Fibroblast of skin of right quadriceps (primary cell): ENCODE measurements at places on chromosomes 12 and 14.

DNA sequence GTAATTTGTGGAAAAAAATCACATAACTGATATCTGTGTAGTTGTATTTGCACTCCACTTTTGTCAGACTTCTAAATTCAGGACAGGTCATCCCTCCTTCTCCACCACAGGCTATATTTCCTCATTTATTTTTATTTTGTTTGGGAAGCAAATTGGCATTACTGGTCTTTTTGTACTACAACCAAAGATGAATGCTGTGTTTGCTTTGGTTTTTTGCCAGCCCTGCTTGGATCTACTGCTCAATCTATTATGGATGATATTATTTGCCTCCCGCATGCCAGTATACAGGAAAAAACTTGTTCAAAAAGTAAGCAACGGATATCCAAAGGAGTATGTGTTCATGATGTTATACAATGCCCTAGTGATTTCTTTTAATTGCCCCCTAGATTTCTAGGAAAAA, 948.8 kb downstream of the TRHDE start:
- no peak for DNase-seq

DNA sequence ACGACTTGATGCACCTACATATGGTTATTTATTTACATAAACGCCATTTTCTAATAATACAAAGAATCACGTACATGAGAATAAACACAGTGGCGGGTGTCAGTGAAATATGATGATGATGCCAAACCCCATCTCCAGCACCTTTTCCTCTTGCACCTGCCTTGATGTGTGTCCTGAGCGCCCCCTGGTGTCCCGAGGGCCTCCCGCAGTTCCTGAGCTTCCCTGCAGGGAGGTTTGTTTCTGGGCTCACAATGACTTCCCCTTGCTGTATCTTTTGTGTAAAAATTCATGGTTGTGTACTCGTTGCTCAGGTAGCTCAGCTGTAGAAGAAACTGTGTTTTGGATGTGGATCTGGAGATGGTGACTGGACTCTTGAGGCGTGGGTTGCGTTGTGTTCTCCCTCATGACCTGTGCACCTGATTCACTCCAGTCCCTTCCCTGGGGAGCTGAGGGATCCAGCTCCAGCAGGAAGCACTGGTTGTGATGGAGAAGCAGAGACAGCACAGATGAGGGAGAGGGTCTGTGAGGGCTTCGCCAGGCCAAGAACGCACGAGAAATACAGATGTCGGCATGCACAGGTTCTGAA, 1037.8 kb downstream of the TMEM121 start:
- DNase-seq: no peak

DNA sequence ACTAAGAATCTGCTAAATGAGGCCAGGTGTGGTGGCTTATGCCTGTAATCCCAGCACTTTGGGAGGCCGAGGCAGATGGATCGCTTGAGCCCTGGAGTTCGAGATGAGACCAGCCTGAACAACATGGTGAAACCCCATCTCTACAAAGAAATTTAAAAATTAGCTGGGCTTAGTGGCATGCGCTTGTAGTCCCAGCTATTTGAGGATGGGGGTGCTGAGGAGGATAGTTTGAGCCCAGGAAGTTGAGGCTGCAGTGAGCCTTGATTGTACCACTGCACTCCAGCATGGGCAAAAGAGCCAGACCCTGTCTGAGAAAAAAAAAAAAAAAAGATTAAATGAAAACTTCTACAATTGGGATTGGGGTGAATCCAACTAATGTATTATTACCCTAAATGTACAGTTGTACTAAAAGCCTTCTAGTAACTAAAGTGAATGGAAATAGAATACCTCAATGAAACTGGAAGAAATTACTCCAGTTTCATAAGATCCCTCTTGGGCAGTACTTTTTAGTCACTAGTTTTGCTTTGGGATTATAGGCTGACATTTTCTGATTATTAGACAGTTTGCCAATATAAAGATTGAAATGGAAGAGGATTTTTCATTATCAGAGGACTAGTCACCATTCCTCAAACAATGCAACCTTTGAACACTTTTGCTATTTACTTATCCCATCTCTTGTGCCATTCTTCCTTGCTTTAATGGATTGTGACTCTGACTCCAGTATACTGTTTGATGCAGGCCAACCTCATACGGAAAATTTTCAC, 14.3 kb downstream of the COCH start:
- no peak for DNase-seq

- DNase-seq: peak; percentile 10
Measured at GRCh38 chr12:104910196-104910840, 47.8 kb downstream of the SLC41A2 start.

DNA sequence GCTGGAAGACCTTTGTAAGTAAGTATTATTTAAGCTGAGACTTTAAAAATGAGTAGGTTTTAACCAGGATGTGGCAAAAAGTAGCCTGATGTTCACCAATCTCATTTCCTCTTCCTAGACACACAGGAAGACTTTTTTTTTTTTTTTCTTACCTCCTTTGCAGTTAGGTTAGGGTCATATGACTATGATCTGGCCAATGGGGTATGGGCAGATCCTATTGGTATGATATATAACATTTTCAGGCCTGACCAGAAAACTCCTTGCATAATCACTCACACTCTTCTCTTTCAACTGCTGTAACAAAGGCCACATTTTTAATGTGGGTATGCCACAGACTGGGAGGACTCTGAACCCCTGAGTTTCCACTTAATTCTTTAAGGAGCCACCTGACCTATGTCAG, 2.7 kb upstream of the RPS6KA5 start:
- no peak for DNase-seq

- DNase-seq: no peak
Measured at GRCh38 chr14:70468731-70469130, 16.8 kb downstream of the ADAM21 start.

GRCh38 chr12:109056891-109057290, 4.5 kb downstream of the USP30 start:
- no peak for DNase-seq

DNA sequence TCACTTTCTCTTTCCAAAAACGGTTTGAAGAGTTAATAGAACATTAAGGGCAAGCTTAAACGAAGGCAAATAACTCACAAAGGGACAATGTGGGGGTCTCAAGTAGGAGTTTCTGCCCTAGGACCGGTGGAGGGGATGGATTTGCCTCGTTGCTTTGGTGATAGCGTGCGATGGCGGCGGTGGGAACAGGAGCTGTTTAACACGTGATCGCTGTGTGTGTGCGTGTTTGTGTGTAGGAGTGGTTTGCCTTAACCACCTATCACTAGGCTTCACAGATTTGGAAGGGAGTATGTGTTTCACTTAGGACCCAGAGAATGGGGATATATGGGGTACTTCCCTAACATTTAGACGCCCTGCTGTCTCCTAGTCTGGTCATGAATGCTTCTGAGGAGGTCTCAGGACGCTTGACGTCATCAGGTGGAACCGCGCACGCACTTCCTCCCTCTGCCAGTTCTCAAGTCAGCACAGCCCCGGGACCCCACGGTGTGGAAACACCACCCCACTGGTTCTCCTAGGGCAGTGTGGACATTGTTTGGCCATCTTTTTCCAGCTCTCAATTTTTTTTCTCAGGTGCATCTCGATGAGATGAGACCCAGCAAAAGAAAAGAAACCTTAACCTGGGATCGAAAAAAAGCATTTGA, 231.2 kb downstream of the ATP23 start:
- DNase-seq: no peak

- DNase-seq: no peak
Measured at GRCh38 chr12:94721173-94721572, 70.8 kb upstream of the TMCC3 start.

- DNase-seq: no peak
Measured at GRCh38 chr12:51470116-51470515, 45.5 kb downstream of the SLC4A8 start.

DNA sequence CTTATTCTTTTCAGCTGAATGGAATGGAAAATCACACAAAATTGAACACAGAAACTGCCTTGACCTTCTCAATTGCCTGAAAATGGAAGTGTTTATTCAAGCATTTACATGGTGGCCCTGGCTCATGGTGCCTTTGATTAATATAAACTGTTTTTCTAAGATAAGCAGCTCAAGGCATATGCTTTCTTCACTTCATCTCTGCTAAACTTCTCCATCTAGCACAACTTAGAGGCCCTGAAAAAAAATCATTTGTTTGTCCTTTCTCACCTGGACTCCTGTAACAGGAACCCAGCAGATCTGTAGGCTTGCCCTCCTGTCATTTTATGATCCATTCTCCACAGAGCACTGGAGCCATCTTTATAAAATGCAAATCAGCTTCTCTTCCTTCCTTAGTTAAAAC, 117.5 kb upstream of the KRR1 start:
- DNase-seq: no peak

DNA sequence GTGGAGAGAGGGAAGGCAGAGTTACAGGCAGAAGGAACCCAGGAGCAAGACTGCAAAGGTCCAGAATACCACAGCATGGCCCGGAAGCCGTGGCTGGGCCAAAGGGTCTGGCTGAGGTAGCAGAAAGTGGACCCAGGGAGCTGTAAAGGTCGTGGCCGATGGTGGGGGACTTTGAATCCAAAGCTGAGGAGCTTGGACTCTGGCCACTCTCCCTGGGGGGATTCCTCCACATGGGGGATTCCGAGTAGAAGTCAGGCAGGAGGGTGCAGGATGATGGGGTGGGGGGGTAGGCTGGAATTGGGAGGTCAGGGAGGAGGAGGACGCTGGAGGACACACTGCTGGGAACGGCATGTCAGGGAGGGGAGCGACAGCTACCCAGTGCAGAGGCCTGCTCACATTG, 125.2 kb downstream of the GCH1 start:
- no peak for DNase-seq

DNA sequence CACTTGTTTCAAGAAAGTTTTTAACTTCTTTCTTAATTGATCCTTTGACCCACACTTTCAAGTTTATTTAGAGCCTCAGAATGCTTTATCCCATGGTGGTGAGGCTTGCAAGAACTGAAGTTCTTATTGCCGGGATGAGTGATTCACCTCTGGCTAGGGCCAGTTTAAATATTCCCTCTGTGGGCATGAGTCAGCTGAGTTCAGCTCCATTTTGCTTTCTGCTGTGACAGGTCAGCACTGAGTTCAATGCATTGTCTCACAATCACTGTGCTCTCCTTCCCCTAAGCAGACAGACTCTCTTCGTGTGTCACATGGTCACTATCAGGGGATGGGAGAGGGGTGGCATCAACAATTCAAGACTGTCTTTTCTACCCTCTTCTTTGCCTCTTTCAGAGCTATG, 514.6 kb upstream of the FBXO33 start:
- DNase-seq: peak; percentile 2

- DNase-seq: peak; percentile 82
Measured at GRCh38 chr12:124422570-124423523, 128.0 kb downstream of the RFLNA start.

DNA sequence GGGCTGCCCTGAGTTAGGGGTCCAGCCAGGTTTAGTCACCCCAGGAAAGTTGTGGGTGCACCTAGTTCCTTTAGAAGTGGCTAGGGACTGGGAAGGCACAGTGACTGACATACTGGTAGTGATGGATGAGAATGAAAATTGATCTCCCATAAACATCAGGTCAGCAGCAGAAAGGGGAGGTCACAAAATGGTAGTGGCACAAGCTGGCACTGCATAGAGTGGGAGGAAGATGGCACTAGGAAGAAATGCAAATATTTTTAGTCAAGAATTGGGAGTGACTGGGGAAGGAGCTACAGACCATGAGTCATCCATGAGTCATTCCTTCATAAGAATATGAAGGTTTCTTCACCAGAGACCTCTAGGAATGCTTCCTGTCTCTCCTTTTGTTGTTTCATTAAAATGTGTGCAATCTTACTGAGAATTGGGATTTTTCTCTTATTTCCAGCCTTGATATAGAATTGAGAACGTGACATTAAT, 198.3 kb upstream of the AMIGO2 start:
- peak; percentile 92 for DNase-seq

- DNase-seq: no peak
Measured at GRCh38 chr14:96297000-96297399, 41.0 kb downstream of the BDKRB1 start.

GRCh38 chr12:1795221-1795784, 25.1 kb upstream of the LRTM2 start:
- no peak for DNase-seq

GRCh38 chr12:2739832-2740641, 54.7 kb upstream of the FKBP4 start:
- peak; percentile 27 for DNase-seq

- DNase-seq: no peak
Measured at GRCh38 chr12:13784504-13784903, 196.9 kb downstream of the GRIN2B start.

- DNase-seq: peak; percentile 76
Measured at GRCh38 chr12:65668981-65669695, 155.1 kb upstream of the HMGA2 start.

GRCh38 chr12:1403417-1403816, 191.0 kb downstream of the FBXL14 start:
- no peak for DNase-seq

DNA sequence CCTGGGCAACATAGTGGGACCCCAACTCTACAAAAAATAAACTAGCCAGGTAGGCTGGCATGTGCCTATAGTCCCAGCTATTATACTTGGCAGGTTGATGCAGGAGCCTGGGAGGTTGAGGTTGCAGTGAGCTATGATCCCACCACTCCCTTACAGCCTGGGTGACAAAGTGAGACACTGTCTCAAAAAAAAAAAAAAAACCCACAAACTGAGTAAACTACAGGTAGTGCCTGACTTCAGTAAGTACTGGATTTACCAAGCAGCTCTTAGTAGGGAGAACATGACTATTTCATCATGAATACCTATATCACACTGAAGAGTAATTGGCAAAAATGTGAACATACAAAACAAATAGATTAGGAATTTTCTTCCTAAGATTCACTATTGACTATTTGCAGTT, 32.4 kb upstream of the AP4S1 start:
- DNase-seq: no peak

DNA sequence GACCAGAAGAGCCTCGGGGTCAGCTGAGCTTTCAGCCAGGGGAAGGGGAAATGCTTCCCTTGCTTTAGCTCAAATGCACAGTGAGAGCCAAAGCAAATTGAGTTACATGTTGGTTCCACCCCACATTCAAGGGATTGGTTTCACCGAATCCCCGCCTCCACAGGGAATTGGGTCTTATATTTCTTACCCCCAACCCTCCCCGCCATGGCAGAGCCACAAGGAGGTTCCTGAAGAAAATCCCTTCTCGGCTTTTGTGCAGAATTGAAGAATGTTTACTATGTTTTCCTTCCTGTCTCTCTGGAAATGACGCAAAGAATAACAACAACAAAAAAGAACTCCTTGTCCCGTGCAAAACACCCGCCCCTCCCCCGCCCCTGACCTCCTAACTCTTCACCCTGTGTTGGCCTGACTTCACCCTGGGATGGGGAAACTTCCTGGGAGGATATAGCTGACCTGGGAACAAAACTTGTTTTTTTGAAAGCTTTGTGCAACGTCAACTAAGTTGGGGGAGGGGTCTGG, 21.9 kb upstream of the CIPC start:
- DNase-seq: no peak
